ENCODE measurements at places on chromosomes 7 and 10. TPM values are rescaled to one million over a fixed set of nuclear protein-coding genes. Genes with fewer than 3 reads are reported as not detected.

Gene MYH16
- 0.93 TPM for total RNA-seq

Gene SLC37A3
- 48.0 TPM for total RNA-seq

Gene ASNS
- 29.9 TPM for total RNA-seq

Gene OR2A42
- total RNA-seq: not detected

Gene LBX1
- total RNA-seq: not detected

Gene EPHA1
- under 0.01 TPM for total RNA-seq

Gene AGBL3
- 2.9 TPM for total RNA-seq

Gene SEMA3A
- 0.29 TPM for total RNA-seq

Gene HHEX
- total RNA-seq: 78.8 TPM

Gene MUC12
- not detected for total RNA-seq

Gene GPR15LG
- not detected for total RNA-seq

All from thoracic aorta endothelial cell (primary cell).